Non-pigmented ciliary epithelial cell (primary cell): ENCODE measurements at places on chromosomes 16 and 17.

DNA sequence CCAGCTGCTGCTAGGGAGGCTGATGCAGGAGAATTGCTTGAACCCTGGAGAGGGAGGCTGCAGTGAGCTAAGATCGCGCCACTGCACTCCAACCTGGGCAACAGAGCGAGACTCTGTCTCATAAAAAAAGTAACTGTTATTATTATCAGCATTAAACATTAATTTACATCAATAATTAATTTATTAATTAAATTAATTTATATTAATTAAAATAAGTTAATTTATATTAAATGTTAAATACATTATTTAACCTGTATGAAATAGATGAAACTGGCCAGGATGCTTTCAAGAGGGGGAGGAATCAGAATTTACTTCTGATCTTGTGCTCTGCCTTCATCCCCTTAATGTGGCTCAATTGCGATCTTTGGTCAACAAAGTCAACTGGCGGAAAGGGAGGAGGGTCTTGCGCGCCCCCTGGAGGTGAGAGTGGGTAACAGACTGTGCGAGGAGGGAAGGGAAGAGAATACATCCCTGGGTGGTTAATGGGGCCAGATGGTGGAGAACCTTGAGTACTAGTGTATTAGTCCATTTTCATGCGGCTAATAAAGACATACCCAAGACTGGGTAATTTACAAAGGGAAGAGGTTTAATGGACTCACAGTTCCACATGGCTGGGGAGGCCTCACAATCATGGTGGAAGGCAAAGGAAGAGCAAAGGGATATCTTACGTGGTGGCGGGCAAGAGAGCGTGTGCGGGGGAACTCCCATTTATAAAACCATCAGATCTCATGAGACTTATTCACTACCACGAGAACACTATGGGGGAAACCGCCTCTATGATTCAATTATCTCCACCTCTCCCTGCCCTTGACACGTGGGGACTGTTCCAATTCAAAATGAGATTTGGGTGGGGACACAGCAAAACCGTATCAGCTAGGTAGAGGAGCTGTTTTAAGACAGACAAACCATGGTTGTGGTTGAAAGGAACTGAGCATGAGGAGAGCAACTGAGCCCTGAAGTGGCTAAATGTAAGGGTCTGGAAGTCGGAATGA lies 15.7 kb upstream of the CPPED1 start:
- DNase-seq: no peak

GRCh38 chr17:71849783-71850768 lies 270.7 kb upstream of the SOX9 start:
- DNase-seq: no peak

DNA sequence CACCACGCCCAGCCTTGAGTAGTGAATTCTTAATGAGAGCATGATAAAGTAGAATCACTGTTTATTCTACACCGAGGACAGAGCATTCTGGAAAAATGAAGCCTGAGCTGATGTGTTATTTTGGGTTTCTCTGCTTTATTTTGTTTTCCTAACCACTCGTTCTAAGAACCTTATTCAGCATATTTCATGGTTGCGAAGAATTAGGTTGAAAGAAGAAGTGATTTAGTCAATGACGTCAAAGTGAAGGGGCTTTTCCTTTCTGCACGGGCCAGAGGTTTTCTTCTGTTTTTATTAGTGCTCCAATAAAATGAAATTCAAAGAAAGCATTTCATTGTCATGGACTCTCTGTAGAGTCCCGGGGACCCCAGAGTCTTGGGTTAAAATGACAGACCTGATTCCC lies 178.5 kb downstream of the MAF start:
- no peak for DNase-seq

- DNase-seq: no peak
Observed at GRCh38 chr17:68255731-68256538, 8.1 kb downstream of the AMZ2 start.

GRCh38 chr17:8468127-8468526 lies 32.4 kb downstream of the NDEL1 start:
- DNase-seq: no peak
